ENCODE measurements at places on chromosomes 13 and 19. TPM values are rescaled to one million over a fixed set of nuclear protein-coding genes. Genes with fewer than 3 reads are reported as not detected.

- DNase-seq, result no peak
Measured at GRCh38 chr19:32555786-32556185, 25.2 kb upstream of the PDCD5 start.

GRCh38 chr19:18379803-18380747 lies 5.9 kb upstream of the GDF15 start:
- DNase-seq, result peak; percentile 82

- no peak for DNase-seq
Measured at GRCh38 chr13:31110617-31111016, 51.1 kb downstream of the HSPH1 start.

- DNase-seq, result no peak
Measured at GRCh38 chr13:99366075-99366987, 59.1 kb upstream of the GPR183 start.

The OR2Z1 gene
- total RNA-seq, result not detected

The C5AR1 gene
- total RNA-seq, result 68.6 TPM

The PSPN gene
- 1.6 TPM for total RNA-seq

The ZNF556 gene
- not detected for total RNA-seq

DNA sequence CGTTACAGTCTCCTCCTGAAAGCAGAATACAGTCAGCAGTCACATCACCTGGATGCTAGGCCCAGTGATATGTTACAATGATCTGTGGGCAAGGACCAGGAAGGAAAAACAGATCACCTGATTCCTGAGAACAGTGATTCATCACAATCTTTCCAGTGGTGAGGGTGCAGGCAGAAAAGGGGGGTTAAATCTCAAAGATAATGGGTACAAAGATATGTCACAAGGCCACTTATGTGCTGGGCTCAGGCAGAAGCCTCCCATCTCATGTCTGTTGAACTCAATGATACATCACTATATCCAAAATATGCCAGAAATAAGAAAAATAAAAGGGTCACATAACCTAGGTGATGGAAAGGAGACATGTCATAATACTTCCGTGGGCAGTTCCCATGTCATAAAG lies 10.8 kb upstream of the ZNF91 start:
- no peak for DNase-seq

The OLFM2 gene
- total RNA-seq, result 4.6 TPM

DNA sequence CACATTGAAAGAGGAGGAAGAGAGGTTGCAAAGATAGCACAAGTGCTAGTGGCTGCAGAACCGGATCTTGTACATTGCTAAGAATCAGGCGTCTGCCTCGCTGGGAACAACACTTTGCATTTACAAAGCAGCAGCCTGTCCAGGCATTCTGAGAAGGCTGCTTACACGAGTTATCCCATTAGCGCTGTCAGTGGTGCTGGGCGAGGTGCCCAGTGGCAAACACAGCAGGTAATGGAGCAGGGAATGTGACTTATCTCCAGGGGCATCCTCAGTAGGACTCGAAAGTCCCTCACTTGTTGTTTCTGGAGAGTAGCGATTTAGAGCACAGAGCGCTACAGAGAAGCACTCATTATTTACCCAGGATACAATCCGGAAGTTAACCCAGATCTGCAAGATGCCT lies 209.6 kb downstream of the OLFM4 start:
- DNase-seq, result no peak

Data from spleen (tissue), 13 donors.